ENCODE measurements at places on chromosomes 7 and 10. TPM values are rescaled to one million over a fixed set of nuclear protein-coding genes. Genes with fewer than 3 reads are reported as not detected.

Gene ATG9B
- not detected for total RNA-seq

Gene GPR158
- 0.04 TPM for total RNA-seq

Gene TAS2R3
- 0.75 TPM for total RNA-seq

Gene SLC35G1
- 1.0 TPM for total RNA-seq

Gene C10orf143
- 1.5 TPM for total RNA-seq

Gene TMEM178B
- 1.8 TPM for total RNA-seq

Gene CUBN
- total RNA-seq, result 0.82 TPM

Gene CPVL
- total RNA-seq, result 5.8 TPM

Gene GALNT17
- 13.0 TPM for total RNA-seq

Gene HSPA12A
- 4.9 TPM for total RNA-seq

DNA sequence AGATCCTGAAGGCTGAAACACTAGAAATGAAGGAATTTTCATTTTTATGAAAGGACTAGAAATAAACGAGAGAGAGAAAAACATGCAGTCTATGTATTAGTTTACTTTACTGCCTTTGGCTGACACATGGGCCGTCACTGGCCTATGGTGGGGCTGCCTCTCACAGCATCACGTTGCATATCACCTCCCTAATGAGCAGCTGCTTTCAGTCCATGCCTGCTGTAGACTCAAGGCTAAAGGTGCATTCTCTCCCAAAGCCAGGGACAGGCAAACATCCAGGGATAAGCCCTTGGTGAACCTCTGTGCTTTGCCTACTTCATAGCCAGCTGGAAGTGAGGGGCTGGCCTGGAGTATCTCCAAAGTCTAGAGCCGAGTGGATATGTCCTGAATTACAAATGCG is 359.4 kb downstream of the GPAM start:
- H3K4me1 ChIP-seq, result no peaks in the 10 kb centered on the region
- DNase-seq, result no peak
- H3K4me3 ChIP-seq, result no peak overlapping the region
- no peaks in the 10 kb centered on the region for H3K27me3 ChIP-seq
- H3K27ac ChIP-seq, result no peak overlapping the region

DNA sequence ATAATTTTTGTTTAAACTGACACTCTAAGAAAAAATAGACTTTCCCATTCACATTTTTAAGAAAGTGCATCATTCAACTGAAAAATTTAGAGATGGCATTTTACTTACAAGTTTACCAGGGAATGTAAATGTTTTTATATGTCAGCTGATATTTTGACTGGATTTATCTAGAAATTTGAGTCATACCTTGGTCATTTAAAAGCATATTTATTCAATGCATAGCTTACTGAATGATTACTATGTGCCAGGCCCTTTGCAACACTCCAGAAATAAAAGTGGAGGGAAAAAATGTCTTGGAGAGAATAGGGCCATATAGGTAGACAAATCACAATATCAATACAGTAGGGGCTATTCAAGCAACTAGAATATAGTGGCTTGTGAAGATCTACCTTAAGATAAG is 98.4 kb upstream of the FAM3C start:
- H3K4me3 ChIP-seq, result no peak overlapping the region
- H3K36me3 ChIP-seq, result no peaks in the 10 kb centered on the region
- H3K4me1 ChIP-seq, result no peaks in the 10 kb centered on the region
- H3K27me3 ChIP-seq, result no peaks in the 10 kb centered on the region

GRCh38 chr10:21263263-21263803 is 262.1 kb downstream of the SKIDA1 start:
- no peaks in the 10 kb centered on the region for H3K4me1 ChIP-seq
- DNase-seq, result no peak
- H3K36me3 ChIP-seq, result no peaks in the 10 kb centered on the region
- no peak overlapping the region for H3K4me3 ChIP-seq
- H3K27me3 ChIP-seq, result no peaks in the 10 kb centered on the region

- H3K27ac ChIP-seq, result peak within 1 kb of the TSS; percentile 97
- H3K4me3 ChIP-seq, result peak within 1 kb of the TSS; percentile 86
- DNase-seq, result peak; percentile 26
- peaks cover 11% of the 10 kb centered on the region for H3K4me1 ChIP-seq
- no peaks in the 10 kb centered on the region for H3K36me3 ChIP-seq
- H3K27me3 ChIP-seq, result no peaks in the 10 kb centered on the region
These were observed at the start of gene LANCL2 for GRCh38 chr7:55365205-55365674. Gene LANCL2 (plus strand): TSS chr7:55365337. CDS start chr7:55366026, 689 bp downstream.

DNA sequence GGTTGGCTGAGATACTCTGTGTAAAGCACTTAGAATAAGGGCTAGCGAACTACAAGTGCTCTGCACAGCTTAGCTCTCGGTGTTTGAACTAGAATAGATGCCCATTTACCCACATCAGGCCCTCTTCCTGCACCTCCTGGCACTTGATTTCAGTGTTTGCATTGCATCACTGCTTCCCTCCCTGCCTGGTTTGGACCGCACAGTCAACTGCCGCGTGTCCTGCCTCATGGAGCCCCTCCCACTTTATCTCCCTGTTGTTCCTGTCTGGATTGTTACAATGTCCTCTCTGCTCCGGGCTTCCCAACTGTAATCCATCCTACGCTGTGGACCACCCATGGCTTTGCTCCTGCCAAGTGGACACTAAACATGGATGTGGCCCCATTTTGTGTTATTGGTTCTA is 2.3 kb downstream of the FAM107B start:
- DNase-seq, result no peak
- H3K27me3 ChIP-seq, result no peaks in the 10 kb centered on the region
- H3K27ac ChIP-seq, result no peak overlapping the region
- H3K4me1 ChIP-seq, result no peaks in the 10 kb centered on the region
- H3K4me3 ChIP-seq, result no peak overlapping the region

GRCh38 chr7:128266529-128266882 is 25.4 kb downstream of the LEP start:
- no peak for DNase-seq
- H3K27me3 ChIP-seq, result peaks cover 36% of the 10 kb centered on the region
- H3K4me3 ChIP-seq, result no peak overlapping the region
- H3K36me3 ChIP-seq, result no peaks in the 10 kb centered on the region

DNA sequence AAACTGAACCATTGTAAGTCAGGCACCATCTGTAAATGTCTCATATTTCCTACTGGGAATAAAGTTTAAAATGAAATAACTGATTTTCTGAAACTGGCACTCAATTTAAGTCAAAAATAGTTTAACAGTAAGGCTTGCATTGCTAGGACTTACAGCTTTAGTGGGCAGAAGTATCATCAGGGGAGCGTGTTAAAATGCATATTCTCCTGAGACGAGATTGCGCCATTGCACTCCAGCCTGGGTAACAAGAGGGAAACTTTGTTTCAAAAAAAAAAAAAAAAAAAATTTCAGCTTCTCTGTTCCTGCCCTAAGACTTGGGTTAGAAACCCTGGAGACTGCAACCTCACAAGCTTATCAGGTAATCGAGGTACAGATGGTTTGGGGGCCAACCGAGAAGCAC is 65.4 kb downstream of the UBE3C start:
- H3K27me3 ChIP-seq, result no peaks in the 10 kb centered on the region
- H3K4me1 ChIP-seq, result no peaks in the 10 kb centered on the region
- peaks cover 57% of the 10 kb centered on the region for H3K36me3 ChIP-seq
- H3K27ac ChIP-seq, result no peak overlapping the region
- no peak for DNase-seq
- no peak overlapping the region for H3K4me3 ChIP-seq

DNA sequence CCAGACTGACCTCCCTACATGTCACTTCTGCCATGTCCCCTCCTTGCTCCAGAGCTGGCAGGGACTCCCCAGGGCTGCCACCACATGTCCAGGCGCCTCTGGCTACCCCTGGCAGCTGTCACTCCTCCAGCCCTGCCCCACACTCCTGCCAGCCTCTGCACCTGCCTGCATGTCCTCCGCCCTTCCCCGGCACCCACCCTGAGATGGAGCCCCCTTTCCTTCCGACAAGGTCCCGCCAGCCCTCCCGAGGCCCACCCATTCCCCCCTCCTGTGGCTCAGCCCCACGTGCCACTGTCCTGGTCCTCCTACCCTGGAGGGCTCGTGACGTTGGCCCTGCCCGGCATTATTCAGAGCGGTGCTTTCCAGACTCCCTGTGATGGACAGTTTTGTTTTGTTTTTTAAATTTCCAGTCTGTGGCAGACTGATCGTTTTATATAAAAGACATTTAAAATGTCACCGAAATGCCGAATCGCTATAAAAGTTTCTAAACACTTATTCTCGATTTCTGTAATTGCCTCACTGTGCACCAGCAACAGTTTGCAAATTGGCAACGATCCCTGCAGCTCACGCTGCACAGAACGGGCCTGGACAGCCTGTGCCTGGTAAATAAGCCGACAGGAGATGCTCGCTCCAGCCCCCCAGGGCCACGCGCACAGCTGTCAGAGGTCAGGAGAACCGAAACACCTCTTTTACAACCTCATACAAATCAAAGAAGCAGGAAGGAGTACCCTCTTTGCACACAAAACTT is 111.1 kb upstream of the SH2B2 start:
- H3K4me3 ChIP-seq, result no peak overlapping the region
- H3K36me3 ChIP-seq, result no peaks in the 10 kb centered on the region
- H3K27me3 ChIP-seq, result no peaks in the 10 kb centered on the region
- peaks cover 14% of the 10 kb centered on the region for H3K4me1 ChIP-seq
- DNase-seq, result peak; percentile 84

GRCh38 chr7:47514818-47515217 is 67.1 kb downstream of the TNS3 start:
- H3K4me3 ChIP-seq, result no peak overlapping the region
- peaks cover 27% of the 10 kb centered on the region for H3K4me1 ChIP-seq
- no peak overlapping the region for H3K27ac ChIP-seq
- DNase-seq, result no peak

DNA sequence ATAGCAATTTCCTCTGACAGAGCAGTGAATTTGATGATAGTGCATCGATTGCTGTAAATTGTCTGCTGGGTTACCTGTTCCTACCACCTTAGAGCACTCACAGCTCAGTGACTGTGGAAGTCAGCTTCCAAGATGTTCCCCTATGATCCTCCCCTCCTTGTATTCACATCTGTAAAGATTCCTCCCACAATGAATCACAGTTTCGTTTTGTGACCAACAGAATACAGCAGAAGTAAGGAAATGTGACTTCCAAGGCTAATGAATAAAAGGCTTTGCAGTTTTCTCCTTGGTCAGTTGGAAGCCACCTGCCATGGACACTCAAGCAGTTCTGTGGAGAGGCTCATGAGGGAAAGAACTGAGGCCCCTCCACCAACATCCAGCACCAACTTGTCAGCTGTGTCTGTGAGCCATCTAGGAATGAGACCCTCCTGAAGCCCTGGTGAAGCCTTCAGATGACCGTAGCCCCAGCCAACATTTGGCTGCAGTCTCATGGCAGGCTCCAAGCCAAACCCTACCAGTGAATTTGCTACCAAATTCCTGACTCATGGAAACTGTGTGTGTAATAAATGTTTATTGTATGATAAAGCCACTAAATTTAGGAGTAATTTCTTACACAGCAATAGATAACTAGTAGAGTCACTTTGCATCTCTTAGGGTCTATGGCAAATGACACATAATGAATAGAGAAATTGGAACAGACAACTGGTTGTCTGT is 309.5 kb upstream of the NPVF start:
- DNase-seq, result no peak
- H3K36me3 ChIP-seq, result no peaks in the 10 kb centered on the region
- no peak overlapping the region for H3K4me3 ChIP-seq
- no peak overlapping the region for H3K27ac ChIP-seq

DNA sequence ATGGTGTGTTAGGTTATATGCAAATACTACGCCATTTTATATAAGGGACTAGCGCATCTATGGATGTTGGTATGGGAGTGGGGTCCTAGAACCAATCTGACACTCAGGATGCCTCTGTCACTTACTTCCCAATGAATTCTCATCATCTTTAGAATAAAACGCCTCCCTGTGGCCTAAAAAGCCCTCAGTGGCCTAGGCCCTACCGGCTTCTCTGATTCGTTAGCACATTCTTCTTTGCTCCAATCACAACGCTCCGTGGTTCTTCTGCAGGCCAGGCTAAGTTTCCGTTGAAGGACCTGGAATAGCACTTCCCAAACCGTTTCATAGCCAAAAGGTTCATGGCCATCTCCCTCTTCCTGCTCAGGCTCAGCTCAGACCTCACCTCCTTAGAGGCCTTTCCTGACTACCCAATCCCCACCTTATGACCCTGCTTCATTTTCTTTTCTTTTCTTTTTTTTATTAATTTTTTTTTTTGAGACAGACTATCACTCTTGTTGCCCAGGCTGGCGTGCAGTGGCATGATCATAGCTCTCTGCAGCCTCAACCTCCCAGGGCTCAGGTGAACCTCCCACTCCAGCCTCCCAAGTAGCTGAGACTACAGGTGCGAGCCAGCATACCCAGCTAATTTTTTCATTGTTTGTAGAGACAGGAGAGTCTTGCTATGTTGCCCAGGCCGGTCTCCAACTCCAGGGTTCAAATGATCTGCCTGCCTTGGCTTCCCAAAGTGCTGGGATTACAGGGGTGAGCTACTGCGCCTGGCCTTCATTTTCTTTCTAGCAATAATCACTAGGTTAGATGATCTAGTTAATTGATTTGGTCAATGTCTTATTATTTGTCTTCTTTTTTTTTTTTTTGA is 24.5 kb upstream of the YWHAG start:
- H3K4me1 ChIP-seq, result peaks cover 11% of the 10 kb centered on the region
- no peak overlapping the region for H3K27ac ChIP-seq
- DNase-seq, result no peak

DNA sequence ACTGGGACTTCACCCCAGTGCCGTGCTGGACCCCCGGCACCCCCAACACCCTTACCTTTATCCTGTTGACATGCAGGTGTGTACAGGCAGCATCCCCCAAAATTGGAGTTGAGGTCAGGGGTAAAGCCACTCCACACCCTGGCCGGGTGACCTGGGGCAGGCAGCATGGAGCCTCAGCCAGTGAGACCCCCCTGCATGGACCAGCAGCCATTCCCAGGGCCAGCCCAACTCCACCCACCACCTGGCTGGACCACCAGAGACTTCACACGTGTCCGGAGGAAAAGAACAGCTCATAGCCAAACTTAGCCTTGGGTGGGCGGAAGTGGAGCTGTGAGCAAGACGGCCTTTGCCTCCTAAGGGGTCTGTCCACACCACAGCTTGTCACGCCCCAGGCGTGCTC is 413.0 kb upstream of the FOXK1 start:
- H3K27ac ChIP-seq, result no peak overlapping the region
- no peaks in the 10 kb centered on the region for H3K4me1 ChIP-seq
- no peak overlapping the region for H3K4me3 ChIP-seq

DNA sequence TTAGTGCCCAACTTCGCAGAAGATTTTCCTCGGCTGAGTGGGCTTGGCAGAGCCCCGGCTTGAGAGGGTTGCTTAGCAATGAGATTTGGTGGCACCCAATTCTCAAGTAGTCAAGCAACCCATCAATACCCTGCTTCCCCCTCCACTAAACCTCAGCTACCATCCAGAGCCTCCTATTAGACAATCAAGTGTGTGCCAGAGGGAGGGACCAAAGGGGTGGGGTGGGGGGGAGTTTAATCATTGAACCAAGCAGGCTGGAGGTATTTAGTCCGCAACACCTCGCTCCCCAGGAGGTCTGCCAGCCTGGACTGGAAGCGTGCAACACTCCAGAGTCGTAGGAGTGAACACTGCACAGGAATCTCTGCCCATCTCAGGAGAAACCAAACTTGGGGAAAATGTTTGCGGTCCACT is at the start of gene HKDC1:
Gene HKDC1 (plus strand): TSS at position 292 of the 411 bp plus-strand sequence. CDS start 104 bp downstream, at position 396.
- no peaks in the 10 kb centered on the region for H3K4me1 ChIP-seq
- H3K27ac ChIP-seq, result no peak within 1 kb of the TSS
- H3K4me3 ChIP-seq, result no peak within 1 kb of the TSS
- no peaks in the 10 kb centered on the region for H3K36me3 ChIP-seq

- H3K4me3 ChIP-seq, result no peak overlapping the region
- H3K36me3 ChIP-seq, result no peaks in the 10 kb centered on the region
- H3K27me3 ChIP-seq, result no peaks in the 10 kb centered on the region
- peak overlapping the region; percentile 87 for H3K27ac ChIP-seq
These were observed 291.4 kb downstream of the TNS3 start for GRCh38 chr7:47290466-47290865.

Data from gastrocnemius medialis (tissue), 4 donors.